ENCODE measurements at places on chromosomes 11 and 22.

DNA sequence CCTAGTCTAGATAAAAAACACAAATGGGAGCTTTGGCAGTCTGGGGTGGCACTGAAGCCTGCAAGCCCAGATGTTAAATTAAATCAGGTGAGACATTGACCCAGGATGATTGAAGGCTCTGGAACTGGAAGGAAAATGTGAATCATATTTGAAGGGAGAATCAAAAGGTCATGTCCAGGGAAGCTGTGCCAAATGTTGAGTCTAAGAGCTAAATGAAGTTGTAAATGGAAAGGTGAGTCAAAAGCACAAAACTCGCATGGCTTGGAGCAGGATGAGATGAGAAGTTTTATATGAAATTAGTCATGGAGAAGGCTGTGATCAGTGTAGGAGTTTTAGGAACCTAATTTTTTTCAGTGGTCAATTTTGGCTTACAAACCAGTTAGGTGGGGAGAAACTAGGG, 301.1 kb downstream of the BLID start:
- no peak for DNase-seq

- DNase-seq, result no peak
Observed at GRCh38 chr22:27094633-27095308, 437.4 kb downstream of the MIAT start.

- DNase-seq, result peak; percentile 87
Observed at GRCh38 chr11:57567515-57568329, at the start of gene UBE2L6. Gene UBE2L6 (minus strand): TSS chr11:57567672. CDS start chr11:57567611, 61 bp downstream.

DNA sequence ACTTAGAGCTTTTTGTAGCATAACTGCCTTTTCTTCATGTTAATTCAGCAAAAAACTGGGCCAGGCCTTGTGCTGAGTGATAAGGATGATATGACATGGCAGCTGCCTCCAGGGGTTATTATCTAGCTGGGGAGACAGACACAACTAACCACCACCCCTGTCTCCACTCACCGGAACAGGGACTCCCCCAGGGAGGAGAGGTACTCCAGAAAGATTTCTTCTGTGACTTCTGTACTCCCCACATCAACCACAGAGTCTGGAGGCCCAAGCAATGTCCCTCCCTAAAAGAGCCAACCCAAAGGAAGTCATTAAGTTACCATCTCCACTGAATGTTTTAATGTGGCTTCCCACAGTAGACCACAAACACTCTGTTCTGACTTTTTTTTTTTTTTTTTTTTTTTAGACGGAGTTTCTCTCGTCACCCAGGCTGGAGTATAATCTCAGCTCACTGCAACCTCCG, 14.3 kb upstream of the PMM1 start:
- DNase-seq, result peak; percentile 40

- DNase-seq, result peak; percentile 31
Observed at GRCh38 chr11:65204646-65205601, 23.2 kb downstream of the CAPN1 start.

GRCh38 chr11:31818874-31819331, 7.8 kb upstream of the PAX6 start:
- no peak for DNase-seq

- DNase-seq, result no peak
Observed at GRCh38 chr11:35178067-35178805, 39.3 kb downstream of the CD44 start.

DNA sequence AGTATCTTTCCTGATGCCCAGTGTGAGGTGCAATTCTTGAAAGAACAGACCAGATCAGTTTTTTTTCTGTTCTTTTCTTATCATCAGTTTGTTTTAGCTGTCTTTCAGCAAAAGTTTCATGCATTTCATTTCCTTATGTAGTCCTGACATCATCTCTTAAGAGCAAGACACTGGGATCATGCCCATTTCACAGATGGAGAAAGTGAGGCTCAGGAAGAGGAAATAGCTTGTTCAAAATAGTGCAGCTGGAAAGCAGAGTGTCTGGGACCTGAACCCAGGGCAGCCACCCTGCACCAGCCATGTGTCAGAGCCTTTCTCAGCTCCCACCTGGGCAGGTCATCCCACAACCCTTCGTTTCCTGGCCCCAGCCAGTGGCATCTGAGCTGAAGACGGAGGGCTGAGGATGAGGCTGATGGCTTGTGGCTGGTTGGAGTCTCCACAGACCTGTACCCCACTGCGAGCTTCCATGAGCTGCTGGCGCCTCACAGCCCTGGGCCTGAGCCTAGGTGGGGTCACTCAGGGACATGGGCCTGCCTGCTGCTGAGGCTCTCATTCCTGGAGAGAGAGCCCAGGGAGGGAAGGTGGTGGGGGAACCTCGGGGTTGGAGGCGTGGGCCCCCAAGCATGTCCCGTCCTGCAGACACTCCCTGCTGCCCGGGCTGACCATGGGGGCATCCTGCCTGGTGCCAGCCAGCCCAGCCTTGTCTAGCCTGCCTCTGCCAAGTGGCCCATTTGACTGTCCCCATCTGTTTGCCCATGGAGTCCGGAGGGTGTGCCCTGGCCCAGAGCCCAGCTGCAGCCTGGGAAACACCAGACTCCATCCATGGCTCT, 61.8 kb downstream of the SMIM38 start:
- DNase-seq, result no peak

DNA sequence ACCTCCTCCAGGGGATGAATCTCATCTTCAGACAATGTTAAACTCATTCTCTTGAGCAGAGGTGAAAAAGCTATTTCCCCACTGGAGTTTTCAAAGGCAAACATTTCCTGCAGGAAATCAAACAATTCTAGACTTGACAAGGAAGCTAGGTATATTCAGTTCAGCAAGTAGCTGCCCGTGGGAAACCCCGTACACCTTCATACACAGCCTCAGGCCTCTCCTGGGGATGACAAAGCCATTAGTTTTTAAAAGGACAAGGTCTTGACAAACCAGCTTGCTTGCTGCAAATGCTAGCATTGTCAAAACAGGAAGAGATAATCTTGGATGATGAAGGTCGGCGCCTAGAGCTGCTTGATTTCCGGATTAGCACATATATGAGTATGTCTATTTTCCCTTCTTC, 1630.8 kb upstream of the TENM4 start:
- no peak for DNase-seq

- no peak for DNase-seq
Observed at GRCh38 chr11:64316672-64317324, 561 bp downstream of the TRMT112 start.

DNA sequence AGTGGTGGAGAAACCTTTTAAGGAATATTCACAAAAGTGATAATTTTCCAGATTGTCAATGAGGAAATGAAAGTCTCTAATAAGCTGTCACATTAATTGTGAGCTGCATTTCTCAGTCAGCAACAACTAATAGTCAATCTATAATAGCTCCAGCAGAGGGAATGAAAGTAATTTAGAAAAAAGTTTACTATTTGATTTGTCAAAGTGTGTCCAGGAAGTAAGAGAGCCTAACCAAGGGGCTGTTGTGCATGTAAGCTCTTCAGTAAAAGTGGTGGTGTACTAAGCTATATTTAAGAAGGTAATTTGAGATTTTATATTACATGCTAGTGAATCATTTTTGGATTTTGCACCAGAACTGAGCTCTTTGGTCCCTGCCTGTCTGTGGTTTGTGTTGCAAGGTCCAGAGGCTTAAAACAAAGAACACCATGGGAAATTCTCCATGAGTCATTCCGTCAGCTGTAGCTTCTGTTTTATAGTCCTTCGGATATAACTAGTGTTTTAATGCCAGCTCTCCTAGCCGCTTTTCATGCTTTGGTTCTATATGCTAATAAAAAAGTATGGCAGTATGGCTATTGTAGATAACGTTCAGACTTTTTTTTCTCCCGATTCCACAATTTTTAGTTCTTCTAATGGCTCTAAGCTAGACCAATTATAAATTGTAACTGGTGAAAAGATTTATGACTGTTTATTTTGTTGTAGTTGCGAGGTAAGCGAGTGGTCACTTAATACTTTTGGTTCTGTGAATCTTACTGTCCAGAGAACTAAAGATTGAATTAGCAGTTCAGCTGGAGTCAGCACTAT, 64.6 kb downstream of the ARHGEF12 start:
- no peak for DNase-seq

DNA sequence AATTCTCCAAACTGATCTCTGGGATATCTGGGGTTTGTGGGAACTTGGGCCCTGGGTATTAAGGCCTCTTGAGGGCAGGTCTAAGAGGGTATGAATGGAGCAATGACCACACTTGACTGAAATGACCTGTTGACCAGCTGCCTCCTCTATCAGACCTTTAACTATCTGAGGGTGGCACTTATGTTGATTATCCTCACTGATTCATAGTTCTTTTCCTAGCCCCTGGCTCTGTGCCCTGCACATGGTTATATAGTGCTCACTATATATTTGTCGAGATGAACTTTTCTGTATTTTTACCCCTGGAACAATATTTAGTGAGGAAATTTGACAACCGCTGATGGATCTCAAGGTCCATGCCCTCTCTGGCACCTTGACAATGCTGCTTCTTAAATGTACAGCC, 305.5 kb upstream of the PLET1 start:
- no peak for DNase-seq

- DNase-seq, result no peak
Observed at GRCh38 chr11:115911613-115912346, 407.6 kb upstream of the CADM1 start.

- no peak for DNase-seq
Observed at GRCh38 chr11:134572741-134573675, 161.0 kb upstream of the B3GAT1 start.

DNA sequence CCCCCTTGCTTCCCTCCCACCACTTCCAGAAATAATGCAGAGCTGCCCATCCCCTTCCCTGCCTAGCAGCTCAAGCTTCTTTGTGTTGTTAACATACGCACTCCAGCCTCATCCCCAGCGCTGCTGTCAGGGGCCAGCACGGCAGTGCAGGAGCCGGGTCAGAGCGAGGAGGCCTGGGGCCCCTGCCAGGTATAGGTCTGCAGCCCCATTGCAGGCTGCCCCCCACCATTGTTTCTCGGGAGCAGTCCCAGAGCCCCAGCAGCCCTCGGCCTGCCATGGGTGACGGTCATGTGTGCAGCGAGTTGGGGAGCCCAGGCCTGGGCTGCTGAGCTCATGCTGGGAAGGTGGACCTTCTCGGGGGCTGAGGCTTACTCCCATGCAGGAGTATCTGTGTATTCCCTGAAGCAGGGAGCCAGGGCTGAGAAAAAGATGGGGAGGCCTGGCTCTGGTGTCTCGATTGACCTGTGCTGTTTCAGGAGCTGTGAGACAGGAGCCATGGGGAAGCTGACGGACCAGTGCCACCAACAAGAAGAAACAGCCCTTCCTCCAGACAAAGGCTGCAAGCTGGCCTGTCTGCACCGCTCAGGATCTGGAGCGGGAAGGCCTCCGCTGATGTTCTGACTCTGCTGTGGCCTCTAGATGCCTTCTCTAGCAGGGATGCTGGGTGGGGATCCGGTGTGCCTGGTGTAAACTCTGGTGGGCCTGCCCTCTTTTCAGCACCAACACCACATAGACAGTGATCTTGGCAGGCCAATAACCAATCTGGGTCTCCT, 220.5 kb upstream of the B3GAT1 start:
- DNase-seq, result no peak

- no peak for DNase-seq
Observed at GRCh38 chr11:27367881-27368280, 4.9 kb upstream of the CCDC34 start.

DNA sequence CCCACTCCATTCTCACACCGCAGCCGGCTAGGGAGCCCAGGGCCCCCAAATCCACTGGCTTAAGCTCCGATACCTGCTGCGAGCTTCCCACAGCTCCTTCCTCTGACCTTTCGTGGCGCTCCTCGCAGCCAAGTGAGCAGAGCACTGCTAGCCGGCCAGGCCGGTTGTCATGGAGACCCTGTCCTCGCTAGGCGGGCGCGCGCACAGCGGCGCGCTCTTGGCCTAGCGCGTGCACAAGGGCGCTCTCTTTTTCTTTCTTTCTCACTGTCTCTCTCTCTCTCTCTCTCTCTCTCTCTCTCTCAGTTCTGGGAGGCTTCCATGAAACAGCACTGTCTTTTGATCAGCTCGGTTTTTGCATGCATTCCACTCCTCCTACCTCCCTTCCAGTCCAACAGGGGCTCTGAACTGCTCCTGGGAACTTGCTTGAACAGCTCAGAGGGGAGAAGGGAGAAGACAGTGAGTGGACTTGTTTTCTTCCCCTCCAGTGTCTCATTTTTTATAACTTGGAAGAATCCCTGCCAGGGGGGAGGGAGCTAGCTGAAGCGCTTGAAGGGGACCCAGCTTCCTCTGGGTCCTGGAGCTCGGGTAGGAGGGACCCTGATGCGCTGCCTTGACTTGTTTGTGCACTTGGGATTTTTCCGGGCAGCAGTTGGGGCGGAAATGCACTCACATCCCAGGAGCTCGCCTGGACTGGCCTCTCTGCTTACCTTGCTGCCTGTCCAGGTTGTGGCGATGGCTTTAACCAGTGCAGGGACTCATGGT, 100.3 kb upstream of the AKIP1 start:
- DNase-seq, result no peak

- DNase-seq, result no peak
Observed at GRCh38 chr22:50272044-50272802, 2.0 kb upstream of the MAPK11 start.

DNA sequence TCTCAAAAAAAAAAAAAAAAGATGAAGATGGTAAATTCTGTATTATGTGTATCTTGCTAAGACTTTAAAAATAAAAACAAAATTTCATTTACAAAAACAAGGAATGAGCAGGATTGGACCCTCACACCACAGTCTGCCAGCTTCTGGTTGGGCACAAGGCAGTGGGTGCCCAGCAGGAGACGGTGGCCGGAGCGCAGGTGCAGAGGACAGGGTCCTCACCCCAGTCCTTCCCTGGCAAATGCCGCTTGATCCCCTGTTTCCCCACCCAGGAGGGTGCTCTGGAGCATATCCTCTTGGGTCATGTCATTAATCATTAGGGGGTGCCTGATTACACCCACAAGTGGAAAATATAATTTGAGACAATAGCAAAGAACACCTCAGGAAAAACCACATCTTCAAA, 31.2 kb downstream of the SHANK2 start:
- no peak for DNase-seq

GRCh38 chr11:132447761-132448160, 1077.3 kb downstream of the NTM start:
- no peak for DNase-seq

GRCh38 chr22:39267974-39268373, 23.2 kb upstream of the PDGFB start:
- no peak for DNase-seq

GRCh38 chr22:41354979-41355378, 26.8 kb upstream of the TEF start:
- no peak for DNase-seq

- no peak for DNase-seq
Observed at GRCh38 chr22:46031965-46032851, 55.2 kb upstream of the WNT7B start.

DNA sequence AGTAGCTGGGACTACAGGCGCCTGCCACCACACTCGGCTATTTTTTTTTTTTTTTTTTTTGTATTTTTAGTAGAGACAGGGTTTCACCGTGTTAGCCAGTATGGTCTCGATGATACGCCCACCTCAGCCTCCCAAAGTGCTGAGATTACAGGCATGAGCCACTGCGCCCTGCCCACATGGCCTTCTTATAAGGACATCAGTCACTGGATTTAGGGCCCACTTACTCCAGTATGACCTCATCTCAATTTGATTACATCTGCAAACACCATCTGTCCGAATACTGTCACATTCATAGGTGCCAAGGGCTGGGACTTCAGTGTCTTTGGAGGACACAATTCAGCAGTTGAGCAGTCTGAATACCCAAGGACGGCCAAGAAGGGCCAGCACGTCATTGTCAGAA, 8.2 kb upstream of the PRR5 start:
- no peak for DNase-seq

- no peak for DNase-seq
Observed at GRCh38 chr11:95697614-95698408, 91.8 kb downstream of the FAM76B start.

GRCh38 chr11:101323997-101324396, 194.4 kb upstream of the PGR start:
- DNase-seq, result no peak

- no peak for DNase-seq
Observed at GRCh38 chr11:36019005-36019596, 75.2 kb downstream of the LDLRAD3 start.

GRCh38 chr11:115122274-115122673, 381.9 kb downstream of the CADM1 start:
- no peak for DNase-seq

All from stimulated activated CD8-positive, alpha-beta memory T cell treated with anti-CD3 and anti-CD28 coated beads, Interleukin-2, amount 100 ng/mL, for 48 hours (primary cell).